ENCODE measurements at places on chromosomes 3 and 15.
A peak's percentile ranks its signal among the peaks of the same experiment; 100 is the strongest.

DNA sequence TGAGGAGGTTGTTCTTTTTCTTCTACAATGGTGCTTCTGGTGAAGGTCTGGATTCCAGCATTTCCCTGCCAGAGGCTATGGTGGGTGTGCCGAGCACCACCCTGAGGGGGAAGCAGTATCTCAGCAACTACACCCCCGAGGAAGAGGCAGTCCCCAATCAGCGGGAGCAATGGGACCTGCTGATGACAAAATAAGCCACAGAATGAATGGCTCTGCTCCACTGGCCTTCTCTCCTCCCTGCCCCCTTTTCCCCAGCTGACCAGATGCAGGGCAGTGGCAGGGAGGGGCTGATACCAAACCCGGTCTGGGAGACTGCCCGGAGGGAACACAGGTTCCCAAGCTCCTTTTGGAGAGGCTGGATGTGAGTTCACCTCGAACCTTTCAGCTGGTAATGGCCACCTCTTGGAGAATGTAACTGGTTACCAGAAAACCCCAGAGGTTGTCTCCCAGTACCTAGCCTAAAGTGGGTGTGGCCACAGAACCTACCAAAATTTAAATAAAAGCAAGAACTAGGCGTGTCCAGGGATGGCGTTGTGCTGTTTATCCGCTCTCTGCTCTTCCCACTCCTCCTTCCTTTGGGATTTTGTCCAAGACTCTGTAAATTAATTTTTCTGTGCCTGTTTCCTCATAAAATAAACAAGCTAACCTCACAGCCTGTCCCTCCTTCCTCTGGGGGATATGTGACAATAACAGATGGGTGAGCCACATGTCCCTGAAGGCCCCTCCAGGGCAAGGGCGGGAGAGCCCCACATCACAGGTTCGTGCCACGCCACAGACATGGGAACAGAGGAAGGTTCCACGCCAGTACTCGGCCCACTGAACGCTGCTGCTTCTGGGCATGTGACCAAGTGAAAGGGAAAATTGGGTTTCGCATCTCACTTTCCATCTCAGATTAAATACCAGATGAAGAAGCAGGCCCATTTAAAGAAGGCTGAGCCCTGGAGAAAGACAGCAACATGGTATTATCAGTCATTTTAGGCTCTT is 35.1 kb upstream of the SPTBN5 start:
- DNase-seq = no peak

GRCh38 chr3:182083112-182083511 is 371.4 kb downstream of the SOX2 start:
- no peak for DNase-seq

DNA sequence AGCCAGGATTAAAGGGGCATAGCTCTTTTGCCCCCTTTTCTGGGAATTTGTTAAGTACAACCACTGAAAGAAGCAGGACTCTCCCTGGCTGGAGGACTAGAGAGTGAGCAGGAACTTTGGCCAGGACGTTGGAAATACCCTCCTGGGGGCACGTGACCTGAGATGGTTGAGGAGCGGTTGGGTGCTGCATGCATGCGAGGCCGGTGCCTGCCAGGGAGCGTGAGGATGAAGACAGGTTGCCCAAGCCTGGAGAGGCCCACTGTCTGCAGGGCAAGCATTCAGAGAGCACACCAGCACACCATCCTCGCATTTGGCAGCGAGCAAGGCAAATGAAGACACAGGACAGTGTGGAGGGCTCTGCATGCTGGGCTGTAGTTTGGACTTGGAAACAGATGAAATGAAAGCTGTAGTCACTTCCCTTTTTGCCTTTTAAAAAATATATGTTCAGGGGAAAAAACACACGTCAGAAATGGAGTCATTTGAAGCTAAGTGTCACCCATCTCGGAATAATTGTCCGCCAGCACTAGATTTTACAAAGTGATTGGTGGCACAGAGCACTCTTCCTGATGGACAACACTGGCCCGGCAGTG is 217.6 kb downstream of the SLCO3A1 start:
- peak; percentile 20 for DNase-seq

DNA sequence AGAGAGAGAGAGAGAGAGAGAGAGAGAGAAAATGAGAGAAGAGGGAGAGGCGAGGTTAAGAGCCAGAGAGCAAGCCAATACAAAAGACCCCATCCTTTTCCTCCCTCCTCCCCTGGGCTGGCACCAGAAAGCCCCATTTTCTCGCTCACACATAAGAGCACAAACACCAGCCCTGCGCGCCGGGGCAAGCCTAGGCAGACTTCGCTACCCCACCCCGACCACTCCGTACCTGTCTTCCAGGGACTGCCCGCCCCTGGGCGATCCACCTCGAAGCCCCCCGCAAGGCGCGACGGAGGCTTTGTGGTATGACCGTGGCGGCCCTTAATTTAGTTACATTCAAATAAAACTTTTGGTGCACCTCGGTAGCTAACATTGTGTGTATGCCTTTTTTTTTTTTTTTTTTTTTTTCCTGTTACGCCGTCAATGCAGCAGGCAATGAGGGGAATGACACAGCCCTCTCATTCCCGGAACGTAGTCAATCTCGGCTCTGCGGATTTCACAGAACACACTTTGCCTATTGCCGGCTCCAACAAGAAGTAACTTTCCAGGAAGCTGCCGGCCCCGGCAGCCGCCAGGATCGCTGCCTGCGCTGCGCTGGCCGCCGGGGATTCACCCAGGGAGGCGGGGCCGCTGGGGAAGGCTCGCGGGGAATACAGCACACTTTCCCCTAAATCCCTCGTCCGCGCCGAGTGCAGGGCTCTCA is 7.7 kb downstream of the BCL6 start:
- peak; percentile 61 for DNase-seq

GRCh38 chr3:27452368-27453090 is 31.7 kb downstream of the SLC4A7 start:
- no peak for DNase-seq

DNA sequence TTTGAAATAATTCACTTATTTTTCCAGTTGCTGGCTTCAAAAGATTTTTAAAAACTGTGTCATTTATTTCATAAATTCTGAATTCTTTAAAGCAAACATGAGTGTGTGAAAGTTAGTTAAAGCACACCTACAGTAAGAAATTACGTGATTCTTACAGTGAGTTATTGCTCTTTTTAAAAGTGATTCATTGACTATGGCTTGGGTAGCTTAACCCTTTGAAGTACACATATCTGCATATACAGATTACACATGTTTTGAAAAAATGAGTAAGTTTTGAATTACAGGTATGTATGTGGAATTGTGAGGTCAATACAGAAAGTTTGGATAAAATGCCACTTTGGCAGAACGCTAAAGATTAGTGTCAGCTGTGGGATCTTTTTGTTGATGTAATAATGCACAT is 64.5 kb upstream of the MBNL1 start:
- peak; percentile 49 for DNase-seq

- DNase-seq = no peak
These were observed 100.9 kb upstream of the ROPN1 start for GRCh38 chr3:124092811-124093210.

DNA sequence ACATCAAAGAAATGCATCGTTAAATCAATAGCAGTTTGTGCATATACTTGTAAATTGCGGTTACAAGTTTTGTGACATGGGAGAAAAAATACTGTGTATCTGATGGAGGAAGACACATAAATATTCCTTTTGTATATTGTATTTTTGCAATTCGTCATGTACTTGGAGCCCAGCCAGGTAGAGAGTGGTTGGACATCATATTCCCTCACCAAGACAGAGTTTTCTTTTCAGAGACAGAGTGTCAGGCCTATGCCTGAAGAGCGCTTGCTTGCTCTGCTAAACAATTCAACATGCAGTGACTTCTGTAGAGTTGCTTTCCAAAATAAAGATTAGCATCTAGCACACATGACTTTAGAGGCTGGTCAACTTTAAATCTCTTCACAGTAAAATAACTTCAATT is 24.8 kb upstream of the MEIS2 start:
- DNase-seq = no peak

DNA sequence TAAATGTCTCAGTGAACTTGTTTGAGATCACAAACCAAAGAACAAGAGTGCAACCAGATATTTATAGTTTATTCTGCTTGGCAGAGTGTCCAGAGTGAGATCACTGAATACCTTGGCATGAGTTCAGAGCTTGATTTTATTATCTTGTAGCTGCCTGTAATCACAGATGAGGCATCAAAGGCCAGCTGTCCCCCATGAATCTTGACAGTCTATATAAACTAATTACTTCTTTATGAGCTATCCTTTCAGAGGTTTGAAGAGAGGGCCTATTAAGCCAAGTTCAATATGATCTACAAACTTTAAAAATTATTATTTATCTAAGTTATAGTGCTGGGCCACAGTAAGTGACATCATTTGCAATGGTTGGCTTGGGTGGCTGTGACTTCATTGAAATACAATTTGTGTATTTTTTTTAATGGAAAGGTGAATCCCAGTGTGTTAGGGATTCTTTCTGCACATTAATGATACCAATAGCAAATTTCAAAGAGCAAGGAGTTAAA is 251.5 kb downstream of the CLSTN2 start:
- no peak for DNase-seq

DNA sequence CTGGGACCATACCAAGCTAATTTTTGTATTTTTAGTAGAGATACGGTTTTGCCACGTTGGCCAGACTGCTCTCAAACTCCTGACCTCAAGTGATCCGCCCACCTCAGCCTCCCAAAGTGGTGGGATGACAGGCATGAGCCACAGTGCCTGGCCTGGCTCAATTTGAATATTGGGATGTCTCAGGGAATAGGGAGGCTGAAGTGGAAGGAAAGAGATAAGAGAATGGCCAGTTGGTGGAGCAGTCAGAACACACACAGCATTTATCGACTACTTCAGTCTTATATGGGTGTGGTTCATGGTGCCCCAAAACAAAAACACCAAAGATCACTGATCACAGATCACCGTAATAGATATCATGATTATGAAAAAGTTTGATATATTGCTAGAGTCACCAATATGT is 144.4 kb downstream of the GMNC start:
- no peak for DNase-seq

- no peak for DNase-seq
These were observed 8.9 kb downstream of the TAGLN3 start for GRCh38 chr3:112007633-112008032.

DNA sequence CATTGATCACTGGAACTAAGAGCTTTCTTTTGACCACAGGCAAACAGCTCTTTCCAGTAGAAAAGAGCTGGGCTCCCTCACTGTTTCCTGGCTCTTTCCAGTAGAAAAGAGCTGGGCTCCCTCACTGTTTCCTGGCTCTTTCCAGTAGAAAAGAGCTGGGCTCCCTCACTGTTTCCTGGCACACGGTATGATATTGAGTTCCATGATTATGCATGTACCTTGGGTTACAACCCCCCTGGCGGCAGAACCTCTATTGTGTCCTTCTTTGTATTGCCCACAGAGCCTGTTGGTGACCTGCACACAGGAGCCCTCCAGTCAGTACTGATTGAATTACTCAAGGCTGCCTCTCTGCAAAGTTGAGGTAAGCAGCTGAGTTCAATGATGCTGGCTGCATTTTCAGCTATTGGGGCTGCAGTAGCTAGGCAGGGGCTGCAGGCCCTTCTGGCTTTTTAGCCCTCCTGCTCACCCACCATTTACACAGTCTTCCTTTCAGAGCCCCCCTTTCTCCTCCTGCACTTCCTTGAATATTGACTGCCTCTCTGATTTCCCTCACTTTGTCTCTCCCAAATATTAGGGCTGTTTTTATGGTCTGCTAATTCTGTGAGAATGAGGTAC is 10.2 kb downstream of the ACKR2 start:
- no peak for DNase-seq

Measured in CD4-positive, alpha-beta T cell treated with Interleukin-4 for 1 hour (primary cell).